Hippocampal formation (tissue), 2 donors: ENCODE measurements at places on chromosomes 12 and 14.

DNA sequence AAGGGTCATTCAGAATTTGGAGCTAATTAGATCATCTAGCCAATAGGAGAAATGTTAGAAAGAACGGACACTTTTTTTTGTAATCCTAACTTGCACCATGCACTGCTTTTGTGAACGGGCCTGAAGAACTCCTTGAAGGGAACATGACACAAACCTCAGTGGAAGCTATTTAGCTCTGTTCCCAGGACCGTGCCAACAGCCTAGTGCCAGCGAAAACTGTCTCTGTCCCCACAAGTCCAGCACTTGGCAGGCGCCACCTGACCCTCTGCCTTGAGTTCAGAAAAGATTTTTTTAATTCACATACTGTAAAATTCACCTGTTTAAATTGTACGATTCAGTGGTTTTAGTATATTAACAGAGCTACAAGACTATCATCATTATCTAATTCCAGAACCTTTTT is 31.3 kb upstream of the KCNA5 start:
- DNase-seq = peak; percentile 49

DNA sequence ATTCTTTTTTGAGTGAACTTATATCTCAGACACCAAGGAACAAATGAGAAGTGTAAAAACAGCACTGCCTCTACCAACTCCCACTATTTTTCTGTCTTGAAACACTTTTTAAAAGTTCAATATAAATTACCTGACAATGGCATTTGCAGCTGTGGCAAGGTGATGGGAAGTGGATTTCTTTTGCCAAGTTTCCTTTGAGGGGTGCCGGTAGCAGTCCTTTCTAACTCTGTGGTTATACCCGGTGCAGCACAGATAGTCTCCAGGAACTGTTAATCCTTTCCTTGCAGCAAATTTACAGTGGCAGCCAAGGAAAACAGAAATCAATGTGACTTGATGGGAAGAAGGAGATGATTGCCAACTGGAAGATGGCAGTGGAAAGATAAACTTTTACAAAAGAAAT is 243.7 kb downstream of the BCAT1 start:
- DNase-seq = no peak

GRCh38 chr12:55737581-55738122 is 5.3 kb upstream of the GDF11 start:
- no peak for DNase-seq

DNA sequence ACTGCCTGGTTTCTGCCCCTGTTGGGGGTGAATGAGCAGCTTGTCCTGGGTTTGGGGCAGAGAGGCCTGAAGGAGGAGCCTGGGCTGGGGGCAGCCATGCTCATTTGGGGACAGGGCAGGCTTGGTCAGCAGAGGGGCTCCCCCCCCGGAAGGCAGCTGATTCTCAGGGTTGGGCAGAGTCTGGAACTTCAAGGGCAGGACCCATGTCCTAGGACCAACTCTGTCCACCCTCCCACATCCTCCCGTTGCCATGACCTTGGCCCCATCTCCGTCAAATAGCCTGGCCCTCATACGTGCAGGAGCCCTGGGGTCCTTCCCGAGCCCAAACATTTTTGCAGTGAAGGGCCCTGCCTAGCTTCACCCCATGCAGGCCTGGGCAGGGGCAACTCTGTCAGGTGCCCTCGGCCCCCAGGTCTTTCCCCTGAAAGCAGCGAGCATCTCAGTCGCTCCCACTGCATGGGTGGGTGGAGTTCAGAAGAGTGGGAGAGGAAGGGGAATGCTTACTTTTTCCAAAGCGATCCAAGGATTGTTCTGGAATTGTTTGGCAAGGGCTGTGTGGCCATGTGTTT is 32.6 kb downstream of the TNFAIP2 start:
- DNase-seq = no peak

DNA sequence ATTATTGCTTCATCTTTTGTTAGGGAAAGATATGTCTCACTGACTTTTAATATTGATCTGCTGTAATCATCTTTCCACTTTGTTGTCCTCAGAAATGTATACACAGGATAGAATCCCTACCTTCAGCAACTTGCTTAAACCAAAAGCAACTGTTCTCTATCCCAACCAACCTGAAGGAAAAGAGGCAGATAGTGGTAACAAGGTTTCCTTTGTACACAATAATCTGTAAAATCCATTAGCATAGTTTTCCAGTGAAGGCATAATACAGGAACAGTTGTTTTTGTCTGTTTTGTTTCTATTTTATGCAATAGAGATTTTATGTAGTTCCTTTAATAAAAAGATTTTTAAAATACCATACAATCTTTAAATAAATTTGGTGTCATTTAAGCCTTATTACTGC is 170.5 kb downstream of the PIK3C2G start:
- DNase-seq = no peak

DNA sequence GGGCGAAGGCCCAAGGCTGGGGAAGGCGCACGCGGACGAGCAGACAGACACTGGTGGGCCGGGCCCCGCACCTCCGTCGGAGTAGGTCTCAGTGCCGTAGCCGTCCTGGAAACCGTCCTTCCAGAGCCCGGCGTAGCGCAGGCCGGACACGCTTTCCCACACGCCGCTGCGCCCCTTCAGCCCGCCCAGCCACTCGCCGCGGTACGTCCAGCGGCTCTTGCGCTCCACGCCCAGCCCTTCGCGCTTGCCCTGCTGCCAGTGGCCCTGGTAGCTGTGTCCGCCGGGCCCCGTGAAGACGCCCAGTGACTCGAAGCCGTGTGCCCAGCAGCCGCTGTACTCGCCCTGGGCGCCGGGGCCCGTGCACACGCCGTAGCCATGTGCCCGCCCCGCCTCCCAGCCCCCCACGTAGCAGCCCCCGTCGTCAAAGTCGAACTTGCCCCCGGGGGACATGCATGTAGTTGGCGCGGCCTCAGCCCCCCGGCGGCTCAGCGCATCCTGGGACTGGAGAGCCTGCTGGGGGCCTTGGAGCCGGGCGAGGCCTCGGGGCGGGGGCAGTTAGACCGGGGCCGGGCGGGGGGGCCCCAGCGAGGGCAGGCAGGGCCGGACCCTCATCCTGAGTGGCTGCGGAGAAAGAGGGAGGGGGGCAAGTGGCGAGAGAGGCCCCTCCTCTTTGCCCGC is 1.4 kb downstream of the JPH4 start:
- no peak for DNase-seq

GRCh38 chr14:92945959-92946846 is 23.3 kb downstream of the CHGA start:
- DNase-seq = no peak
